Esophagus mucosa (tissue), 1 donor: ENCODE measurements at places on chromosomes 11 and 22. TPM values are rescaled to one million over a fixed set of nuclear protein-coding genes. Genes with fewer than 3 reads are reported as not detected.

Gene CYP2D6
- 1.1 TPM for total RNA-seq

Gene PARVG
- 2.1 TPM for total RNA-seq

Gene TRIM44
- total RNA-seq: 22.7 TPM

Gene DKK3
- 21.2 TPM for total RNA-seq

Gene SLCO2B1
- total RNA-seq: 9.7 TPM

Gene KCNJ1
- not detected for total RNA-seq

Gene GLB1L3
- not detected for total RNA-seq

Gene PKNOX2
- 0.28 TPM for total RNA-seq

Gene PATE1
- not detected for total RNA-seq

Gene OR8D4
- total RNA-seq: not detected

Gene SLC22A12
- not detected for total RNA-seq

Gene EP300
- total RNA-seq: 40.6 TPM

Gene PNPLA5
- not detected for total RNA-seq

Gene FJX1
- 5.6 TPM for total RNA-seq

Gene OR51I1
- total RNA-seq: not detected

Gene RTN4RL2
- total RNA-seq: 0.56 TPM

Gene TALDO1
- total RNA-seq: 263 TPM

Gene PRDX5
- 331 TPM for total RNA-seq

Gene RASL10A
- 0.88 TPM for total RNA-seq

Gene MPZL2
- total RNA-seq: 457 TPM

Gene SHANK2
- 2.5 TPM for total RNA-seq

Gene NRIP3
- 0.80 TPM for total RNA-seq

Gene KCNK4
- not detected for total RNA-seq

Gene NECTIN1
- 299 TPM for total RNA-seq

Gene SCGB1A1
- 0.48 TPM for total RNA-seq

Gene MOGAT2
- 0.60 TPM for total RNA-seq

Gene ART1
- not detected for total RNA-seq

Gene SHISA8
- total RNA-seq: 0.16 TPM

Gene OR5A2
- not detected for total RNA-seq

Gene NLRP6
- 0.12 TPM for total RNA-seq

Gene SLC17A6
- total RNA-seq: not detected

Gene NCR3LG1
- 1.4 TPM for total RNA-seq

Gene PIWIL4
- 0.80 TPM for total RNA-seq

Gene MIOX
- total RNA-seq: not detected

Gene OR51B4
- total RNA-seq: not detected

Gene C22orf42
- total RNA-seq: not detected

Gene PLEKHB1
- 1.4 TPM for total RNA-seq

Gene ROBO3
- total RNA-seq: 2.6 TPM

Gene CHRM1
- total RNA-seq: not detected

Gene ZBTB16
- total RNA-seq: 5.4 TPM
